ENCODE measurements at places on chromosomes 16 and 17. TPM values are rescaled to one million over a fixed set of nuclear protein-coding genes. Genes with fewer than 3 reads are reported as not detected.

CTRB1 gene
- total RNA-seq: not detected

DNA sequence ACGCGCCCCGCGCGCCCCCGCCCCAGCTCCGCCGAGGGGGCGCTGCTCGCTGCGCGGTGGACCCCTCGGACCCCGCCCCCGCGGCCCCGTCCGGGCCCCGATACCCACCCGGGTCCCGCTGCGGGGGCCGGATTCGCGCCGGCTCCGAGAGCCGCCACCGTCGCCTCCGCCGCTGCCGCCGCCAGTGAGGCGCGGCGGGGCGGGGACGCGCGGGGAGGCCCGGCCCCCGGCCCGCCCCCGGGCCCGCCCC, at the start of gene TBC1D16:
TSS of gene TBC1D16 (minus strand) at position 186 of the 250 bp plus-strand sequence. CDS start 22,325 bp downstream, outside the sequence.
- no peak for DNase-seq

GRCh38 chr17:74165797-74166365, 37.6 kb upstream of the RPL38 start:
- no peak for DNase-seq

- no peak for DNase-seq
These were observed 94.3 kb downstream of the SSH2 start for GRCh38 chr17:29835435-29836351.

DNA sequence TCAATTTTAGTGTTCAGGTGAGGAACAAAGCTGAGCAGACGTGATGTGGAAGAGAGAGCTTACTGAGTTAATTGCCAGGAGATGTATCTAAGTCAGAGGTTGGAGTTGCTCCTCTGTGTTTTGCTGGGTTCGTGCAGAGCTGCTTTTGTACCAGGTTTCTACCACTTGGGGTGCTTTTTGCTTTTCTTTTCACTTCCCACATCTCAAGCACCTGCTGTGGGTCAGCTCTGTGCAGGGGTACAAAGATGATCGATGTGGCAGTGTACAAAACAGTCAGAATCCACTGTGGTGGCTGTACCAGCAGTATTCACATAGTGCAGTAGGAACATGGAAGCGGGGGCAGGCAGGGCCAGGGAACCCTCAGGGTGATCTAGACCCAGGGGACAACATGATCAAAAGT, 14.8 kb downstream of the UNK start:
- DNase-seq: no peak

DNA sequence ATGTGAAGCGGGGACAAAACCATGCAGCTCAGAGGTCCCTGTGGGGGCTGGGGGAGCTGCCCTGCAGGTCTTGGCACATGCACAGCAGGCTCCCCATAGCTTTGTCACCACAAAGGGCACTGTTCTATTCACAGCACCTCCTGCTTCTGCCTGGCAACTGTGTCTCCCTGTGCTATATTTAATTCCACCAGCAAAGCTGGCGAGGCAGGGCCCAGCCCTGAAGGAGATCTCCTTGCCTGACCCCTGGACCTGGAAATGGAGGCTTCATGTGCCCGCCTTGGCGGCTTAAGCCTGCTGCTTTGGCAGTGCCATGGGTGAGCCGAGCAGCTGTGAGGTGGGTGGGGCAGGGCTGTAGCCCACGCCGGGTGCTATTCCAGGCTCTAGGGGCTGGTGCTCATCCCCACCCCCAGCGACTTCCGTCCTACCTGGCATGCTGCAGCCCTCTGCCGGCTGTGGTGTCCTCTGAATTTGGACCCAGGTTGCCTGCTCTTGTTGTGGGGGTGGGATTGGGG, 6.8 kb downstream of the LDHD start:
- DNase-seq: peak; percentile 97

FBF1 gene
- total RNA-seq: 5.9 TPM

DNA sequence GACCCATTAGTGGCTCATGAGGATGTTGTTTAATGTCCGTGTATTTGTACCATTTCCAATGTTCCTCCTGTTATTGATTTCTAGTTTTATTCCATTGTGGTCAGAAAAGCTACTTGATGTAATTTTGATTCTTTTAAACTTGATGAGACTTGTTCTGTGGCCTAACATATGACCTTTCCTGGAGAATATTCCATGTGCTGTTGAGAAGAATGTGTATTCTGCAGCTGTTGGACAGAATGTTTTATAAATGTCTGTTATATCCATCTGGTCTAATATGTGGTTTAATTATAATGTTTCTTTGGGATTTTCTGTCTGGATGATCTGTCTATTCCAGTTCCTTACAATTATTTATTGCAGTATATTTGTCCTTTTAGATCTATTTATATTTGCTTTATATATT, 2.9 kb upstream of the ABCA10 start:
- no peak for DNase-seq

ERCC4 gene
- 7.6 TPM for total RNA-seq

DNA sequence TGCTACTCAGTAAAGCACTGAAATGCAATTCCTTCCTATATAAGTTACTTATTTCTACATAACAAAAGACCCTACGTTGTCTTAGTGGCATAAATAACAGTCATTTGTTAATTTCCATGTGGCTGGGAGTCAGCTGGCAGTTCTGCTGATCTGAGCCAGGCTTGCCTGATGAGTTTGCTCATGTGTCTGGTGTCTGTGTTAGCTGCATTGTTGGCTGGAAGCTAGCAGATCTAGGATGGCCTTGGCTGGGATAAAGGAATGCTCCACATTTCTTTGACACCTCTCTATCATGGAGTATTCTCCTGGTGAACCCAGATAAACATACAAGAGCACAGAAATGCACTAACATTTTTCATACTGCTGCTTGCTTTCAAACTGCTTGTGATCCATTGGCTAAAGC, 264.4 kb upstream of the MON1B start:
- DNase-seq: no peak

DNA sequence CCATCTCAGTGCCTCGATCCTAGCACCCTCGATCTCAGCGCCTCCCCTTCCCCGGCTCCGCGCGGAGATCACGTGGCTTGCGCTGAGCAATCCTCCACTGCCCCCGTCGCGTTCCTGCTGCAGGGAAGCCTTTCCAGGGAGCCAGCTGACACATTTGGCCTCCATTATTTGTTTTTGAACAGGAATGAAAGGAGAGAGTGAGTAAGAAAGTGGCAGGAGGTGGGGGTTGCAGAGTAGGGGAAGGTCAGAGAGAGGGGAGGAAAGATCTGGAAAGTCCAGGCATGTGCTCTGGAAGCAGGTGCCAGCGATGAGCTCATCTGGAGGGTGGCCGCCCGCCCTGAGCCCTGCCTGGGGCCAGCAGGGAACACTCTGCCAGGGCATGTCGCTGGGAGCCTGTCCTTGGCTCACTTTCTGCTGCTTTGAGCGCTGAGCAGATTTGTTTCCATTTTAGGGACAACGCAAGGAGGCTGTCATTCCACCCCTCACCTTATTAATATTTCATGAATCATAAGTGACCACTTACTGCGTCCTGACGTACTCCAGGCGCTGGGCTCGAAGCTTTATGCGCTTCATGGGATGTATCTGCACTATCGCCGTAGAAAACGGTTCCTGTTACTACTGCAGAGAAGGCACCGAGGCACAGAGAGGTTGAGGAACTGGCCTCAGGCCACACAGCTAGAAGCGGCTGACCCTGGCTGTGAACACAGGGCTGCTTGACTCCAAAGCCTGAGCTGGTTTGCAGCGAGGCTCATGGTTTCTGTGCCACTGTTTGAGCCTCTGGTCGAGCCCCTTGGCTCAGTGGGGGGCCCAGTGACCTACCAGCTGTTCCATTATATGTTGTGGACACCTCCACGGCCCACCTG, 283.1 kb downstream of the SEC14L1 start:
- DNase-seq: peak; percentile 95

DNA sequence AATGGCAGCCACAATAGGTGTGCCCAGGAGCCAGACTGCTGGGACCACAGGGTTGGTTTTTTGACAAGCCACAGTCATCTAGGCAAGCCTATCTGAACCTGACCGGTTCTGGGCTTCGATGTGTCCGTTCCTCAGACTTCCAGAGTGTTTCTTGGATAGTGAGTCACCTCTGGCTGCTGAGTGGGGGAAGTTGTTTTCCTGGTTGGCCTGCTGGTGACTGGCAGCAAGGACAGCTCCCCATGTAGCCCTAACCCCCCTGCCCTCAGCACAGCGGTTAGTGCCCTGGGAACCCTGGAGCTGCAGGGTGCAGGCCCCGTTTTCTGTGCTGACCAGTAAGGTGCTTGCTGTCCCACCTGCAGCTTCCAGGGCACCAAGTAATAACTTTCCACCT, 65.5 kb downstream of the PLD6 start:
- no peak for DNase-seq

UTS2R gene
- total RNA-seq: 0.15 TPM

GRCh38 chr17:57485916-57486881, 229.9 kb downstream of the MSI2 start:
- DNase-seq: no peak

TP53TG3B gene
- not detected for total RNA-seq

DNA sequence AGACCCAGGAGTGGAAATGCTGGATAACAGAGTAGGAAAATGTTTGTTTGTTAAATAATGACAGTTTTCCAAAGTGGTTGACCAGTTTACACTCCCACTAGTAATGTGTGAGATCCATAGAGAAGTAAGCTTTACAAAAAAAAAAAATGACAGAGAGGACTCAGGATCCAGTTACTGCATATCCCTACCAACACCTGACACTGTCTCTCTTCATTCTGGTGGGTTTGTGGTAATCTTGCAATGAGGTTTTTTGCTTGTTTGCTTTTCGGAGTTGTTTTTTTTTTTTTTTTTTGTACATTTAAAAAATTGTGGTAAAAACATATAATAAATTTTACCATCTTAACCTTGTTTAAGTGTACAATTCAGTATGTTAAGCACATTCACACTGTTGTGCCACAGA, 23.6 kb upstream of the HOXB9 start:
- no peak for DNase-seq

- no peak for DNase-seq
These were observed 27.7 kb downstream of the CRAMP1 start for GRCh38 chr16:1639860-1640259.

SIAH1 gene
- 16.2 TPM for total RNA-seq

DNA sequence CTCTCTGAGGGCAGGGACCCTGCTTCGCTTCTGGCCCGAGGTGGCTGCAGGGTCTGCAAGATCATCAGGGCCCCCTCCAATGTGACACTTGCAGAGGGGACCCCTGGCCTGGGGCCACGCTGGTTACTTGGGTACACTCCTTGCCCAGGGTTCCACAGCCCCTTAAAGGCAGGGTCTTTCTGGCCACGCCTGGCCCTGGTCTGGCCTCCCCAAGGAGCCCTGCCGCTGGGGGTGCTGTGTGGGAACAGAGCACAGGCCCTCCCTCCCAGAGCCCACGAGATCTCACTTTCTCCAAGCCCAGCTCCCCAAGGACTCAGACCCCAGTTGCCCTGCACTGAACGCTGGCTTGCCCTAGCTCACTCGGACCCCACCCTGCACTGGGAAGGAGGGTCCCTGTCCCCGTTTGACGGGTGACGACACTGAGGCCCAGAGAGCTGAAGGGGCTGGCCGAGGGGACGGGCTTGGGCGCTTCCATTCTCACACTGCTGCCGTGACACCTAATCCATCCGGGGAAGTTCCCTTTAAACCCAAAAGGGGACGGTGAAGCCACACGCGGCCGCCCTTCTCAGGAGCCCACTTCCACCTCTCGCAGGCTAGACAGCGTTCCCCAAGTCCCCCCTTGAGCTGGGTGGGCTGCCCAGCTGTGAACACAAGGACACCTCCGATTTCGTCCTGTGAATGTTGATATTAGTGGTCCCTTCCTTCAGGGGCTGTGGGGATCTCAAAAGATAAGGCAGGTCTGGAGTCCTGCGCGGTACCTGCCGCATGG, 26.9 kb upstream of the OSGIN1 start:
- peak; percentile 48 for DNase-seq

CASKIN1 gene
- total RNA-seq: 0.79 TPM

TBC1D3E gene
- total RNA-seq: not detected

DNA sequence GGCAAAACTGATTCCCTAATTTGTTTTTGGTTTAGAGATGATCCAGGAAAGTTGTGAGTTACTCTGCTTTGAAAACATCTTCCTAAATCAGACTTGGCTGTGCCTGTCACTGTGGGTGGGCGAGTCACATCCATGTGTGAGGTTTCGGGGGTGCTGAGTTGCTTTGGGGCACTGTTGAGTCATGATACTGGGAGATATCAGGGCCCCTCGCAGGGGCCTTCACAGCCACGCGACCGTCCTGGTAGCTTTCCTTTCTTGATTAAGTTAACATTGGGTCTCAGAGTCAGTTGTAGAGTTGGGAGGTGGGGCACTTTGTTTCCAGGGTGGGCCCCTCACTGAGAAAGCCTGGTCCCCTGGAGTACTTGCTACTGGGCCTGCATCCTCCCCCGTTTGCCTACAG, 58.3 kb upstream of the LGALS9 start:
- DNase-seq: peak; percentile 17

HSD17B2 gene
- not detected for total RNA-seq

FBXO39 gene
- 0.34 TPM for total RNA-seq

- no peak for DNase-seq
These were observed 15.3 kb downstream of the NFATC3 start for GRCh38 chr16:68100488-68100887.

FAM20A gene
- 7.1 TPM for total RNA-seq

- no peak for DNase-seq
These were observed 24.2 kb downstream of the ACSM1 start for GRCh38 chr16:20673071-20673806.

BTBD17 gene
- total RNA-seq: not detected

DNA sequence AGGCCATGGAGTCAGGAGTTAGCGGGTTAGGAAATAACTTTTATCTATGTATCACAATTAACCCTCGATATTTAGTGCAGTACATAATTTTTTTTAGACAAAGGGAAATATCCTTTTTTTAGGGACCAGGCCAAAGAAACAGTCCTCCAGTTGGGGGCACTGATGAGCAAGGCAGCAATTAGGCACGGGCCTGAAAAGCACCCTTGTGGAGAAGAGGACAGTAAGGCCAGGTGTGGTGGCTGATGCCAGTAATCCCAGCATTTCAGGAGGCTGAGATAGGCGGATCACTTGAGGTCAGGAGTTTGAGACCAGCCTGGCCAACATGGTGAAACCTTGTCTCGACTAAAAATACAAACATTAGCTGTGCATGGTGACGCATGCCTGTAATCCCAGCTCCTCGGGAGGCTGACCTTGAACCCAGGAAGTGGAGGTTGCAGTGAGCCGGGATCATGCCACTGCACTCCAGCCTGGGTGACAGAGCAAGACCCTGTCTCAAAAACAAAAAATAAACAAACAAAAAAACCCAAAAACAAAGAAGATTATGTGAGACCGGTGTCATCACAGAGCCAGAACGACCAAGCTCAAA, 158.3 kb upstream of the NOL11 start:
- no peak for DNase-seq

GRCh38 chr17:29714146-29714545, 91.4 kb upstream of the CORO6 start:
- no peak for DNase-seq

GRCh38 chr17:59401725-59402124, 70.3 kb downstream of the YPEL2 start:
- DNase-seq: no peak

DNA sequence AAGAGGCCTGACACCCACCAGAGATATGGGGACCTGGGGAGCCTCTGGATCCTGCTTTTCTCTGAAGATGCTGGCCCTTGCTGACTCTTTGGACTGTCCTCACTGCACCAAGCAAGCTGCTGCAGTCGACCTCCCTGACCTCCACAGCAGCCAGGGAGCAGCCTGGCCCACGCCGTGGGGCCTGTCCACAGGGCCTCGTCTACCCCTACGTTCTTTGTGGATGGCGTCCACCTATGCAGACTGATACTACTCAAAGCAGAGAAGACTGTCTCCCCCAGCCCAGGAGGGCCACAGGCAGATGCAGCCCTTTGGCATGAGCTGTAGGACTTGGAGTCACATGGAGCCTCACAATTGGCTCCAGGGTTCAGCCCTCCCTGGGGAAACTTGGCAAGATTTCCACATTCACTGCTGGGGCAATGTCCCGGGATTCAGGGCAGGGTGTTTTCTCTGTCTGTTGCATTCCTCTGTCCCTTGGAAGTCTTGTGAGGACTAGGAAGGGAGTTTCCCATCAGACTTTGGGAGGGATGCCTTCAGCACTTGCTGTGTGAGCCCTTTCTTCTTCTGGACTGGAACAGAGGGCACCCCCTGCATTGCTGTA, 152.2 kb downstream of the NTN1 start:
- DNase-seq: no peak

PRSS53 gene
- 0.90 TPM for total RNA-seq

Data from psoas muscle (tissue), 8 donors.